Right ventricle myocardium inferior (tissue), 1 donor: ENCODE measurements at places on chromosomes 7 and 10.
A peak's percentile ranks its signal among the peaks of the same experiment; 100 is the strongest.

GRCh38 chr7:30040938-30041337 is 12.7 kb downstream of the PLEKHA8 start:
- no peak for DNase-seq

DNA sequence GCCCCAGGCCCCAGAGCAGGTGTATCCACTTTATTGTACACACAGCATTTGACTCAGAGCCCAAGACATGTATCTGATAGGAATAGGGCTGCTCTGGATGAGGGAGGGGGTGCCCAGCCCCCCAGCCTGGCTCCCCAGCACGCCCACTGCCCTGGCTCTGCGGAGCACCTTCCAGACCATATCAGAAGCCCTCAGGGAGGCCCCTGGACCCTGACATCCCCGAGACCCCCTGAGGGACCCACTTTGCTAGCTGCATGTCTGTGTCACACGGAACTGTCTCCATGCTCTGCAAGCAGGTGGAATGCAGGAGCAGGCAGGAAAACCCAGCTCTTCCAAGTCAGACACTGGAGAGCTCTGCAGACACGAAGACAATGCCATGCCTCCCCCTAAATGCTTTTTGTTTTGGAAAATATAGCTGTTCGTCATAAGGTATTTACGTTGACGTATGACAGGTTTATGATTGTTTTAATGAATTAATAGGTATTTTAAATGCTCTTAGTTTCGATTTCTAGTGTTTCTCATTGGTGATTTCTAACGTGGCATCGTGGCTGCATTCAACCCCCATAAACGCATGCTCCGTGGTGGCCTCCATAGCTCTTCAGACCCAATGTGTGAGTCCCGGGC is 92.8 kb upstream of the INSIG1 start:
- DNase-seq, result no peak

GRCh38 chr7:132677918-132678317 is 101.6 kb upstream of the PLXNA4 start:
- no peak for DNase-seq

- no peak for DNase-seq
These were observed 13.6 kb upstream of the BPGM start for GRCh38 chr7:134632937-134633540.

DNA sequence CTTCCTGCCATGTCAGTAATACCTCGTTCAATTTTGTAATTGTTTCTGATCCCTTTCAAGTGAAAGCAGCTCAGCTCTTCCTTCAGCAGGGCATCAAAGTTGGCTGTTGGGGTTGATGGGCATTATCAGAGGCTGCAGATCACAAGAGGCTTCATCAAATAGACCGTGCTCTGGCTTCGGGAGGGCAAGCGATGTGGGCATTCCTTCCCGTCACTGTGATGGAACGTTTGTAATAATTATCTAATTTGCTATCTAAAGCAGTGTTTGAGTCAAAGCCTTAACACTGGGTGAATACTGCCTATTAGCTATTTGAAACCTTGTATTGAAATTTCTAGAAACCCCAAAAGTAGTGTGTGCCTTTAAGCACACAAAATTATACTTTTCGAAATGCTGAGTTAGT is 170.1 kb downstream of the OTUD1 start:
- DNase-seq, result no peak

GRCh38 chr7:100632951-100633717 is 8.2 kb downstream of the TFR2 start:
- DNase-seq, result peak; percentile 70

DNA sequence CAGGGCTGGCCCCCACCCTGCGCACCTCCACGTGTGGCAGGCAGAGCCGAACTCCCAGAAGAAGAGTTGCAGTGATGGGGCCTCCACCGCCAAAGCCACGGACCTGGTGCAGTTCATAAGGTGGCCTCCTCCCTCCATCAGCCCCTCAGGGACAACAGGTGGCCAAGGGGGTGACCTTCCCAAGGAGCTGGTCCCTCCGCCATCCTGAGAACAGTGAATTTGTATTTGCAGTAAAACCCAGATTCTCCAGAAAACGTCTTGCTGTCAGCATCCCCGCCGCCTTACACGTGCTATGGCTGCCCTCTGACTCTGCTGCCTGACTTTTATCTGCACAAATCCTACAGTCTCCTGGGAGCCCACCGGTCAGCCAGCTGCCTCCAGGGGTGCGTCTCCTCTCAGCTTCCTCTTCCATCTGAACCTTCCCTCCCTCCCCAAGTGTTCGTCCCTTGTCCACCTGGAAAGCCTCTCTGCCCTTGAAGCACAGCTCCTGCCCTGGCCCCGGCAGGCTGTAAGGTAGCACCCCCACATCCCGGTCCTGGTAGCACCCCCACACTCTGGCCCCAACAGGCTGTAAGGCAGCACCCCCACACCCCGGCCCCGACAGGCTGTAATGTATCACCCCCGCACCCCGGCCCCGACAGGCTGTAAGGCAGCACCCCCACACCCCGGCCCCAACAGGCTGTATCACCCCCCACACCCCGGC is 311.8 kb downstream of the PTPRN2 start:
- peak; percentile 57 for DNase-seq

GRCh38 chr7:43674559-43675436 is 54.5 kb downstream of the COA1 start:
- DNase-seq, result no peak

GRCh38 chr7:47332681-47333553 is 249.0 kb downstream of the TNS3 start:
- DNase-seq, result no peak
